Stimulated activated CD4-positive, alpha-beta T cell treated with anti-CD3 and anti-CD28 coated beads, Interleukin-12 subunit alpha, Interleukin-12 subunit beta, amount 100 ng/mL, for 24 hours (primary cell): ENCODE measurements at places on chromosomes 7 and 10.

DNA sequence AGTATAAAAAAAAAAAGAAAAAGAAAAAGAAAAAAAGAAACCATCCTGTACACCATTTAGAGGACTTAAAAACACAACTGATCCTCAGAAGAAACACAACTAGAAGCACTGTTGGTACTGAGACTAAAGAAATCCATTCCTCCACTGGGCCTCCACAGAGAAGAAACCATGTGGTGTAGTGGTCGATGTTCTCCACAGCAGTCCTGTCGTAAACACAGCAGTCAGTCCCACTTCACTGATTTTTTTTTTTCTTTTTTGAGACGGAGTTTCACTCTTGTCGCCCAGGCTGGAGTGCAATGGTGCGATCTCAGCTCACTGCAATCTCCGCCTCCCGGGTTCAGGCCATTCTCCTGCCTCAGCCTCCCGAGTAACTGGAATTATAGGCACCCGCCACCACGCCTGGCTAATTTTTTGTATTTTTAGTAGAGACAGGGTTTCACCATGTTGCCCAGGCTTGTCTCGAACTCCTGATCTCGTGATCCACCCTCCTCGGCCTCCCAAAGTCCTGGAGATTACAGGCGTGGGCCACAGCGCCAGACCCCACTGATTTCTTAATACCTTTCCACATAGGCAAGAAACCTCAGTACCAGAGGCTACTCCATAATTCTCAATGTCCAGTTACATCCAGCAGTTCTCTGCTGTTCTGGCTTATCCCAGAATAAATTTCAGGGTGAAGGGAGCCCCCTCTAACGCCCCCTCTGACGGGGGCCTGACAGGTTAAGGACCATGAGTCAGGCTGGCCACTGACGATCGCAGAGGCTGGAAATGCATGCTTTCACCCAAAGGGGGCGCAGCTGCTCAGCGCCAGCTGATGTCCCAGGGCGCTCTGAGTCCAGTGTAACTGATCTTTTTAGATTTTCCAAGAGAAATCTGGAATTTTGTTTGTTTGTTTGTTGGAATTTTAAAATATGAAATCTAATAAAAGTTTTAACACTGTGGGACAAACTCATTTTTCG lies 24.8 kb upstream of the FFAR4 start:
- no peak for DNase-seq

- no peak for DNase-seq
These were observed 269.9 kb upstream of the MKLN1 start for GRCh38 chr7:131057794-131058070.

GRCh38 chr7:155409980-155410379 lies 47.9 kb upstream of the EN2 start:
- no peak for DNase-seq

DNA sequence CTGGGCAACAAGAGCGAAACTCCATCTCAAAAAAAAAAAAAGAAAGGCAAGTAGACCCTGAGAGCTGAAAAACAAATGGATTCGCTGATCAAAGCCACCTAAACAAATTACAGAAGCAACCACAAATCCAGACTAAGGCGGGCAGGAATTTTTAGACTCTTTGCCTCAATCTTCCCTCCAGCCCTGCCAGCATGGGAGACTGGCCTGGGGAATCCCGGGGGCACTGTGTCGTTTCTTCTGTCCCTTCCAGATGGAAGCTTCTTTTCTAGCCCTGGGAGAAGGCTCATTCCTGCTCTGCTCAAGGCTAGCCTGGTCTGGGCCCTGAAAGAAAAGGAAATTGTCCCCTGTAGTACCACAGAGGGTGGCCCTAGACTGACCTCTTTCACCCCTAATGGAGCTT lies 15.6 kb upstream of the SERPINE1 start:
- no peak for DNase-seq

- no peak for DNase-seq
These were observed 282.6 kb downstream of the AUTS2 start for GRCh38 chr7:69880840-69881239.

DNA sequence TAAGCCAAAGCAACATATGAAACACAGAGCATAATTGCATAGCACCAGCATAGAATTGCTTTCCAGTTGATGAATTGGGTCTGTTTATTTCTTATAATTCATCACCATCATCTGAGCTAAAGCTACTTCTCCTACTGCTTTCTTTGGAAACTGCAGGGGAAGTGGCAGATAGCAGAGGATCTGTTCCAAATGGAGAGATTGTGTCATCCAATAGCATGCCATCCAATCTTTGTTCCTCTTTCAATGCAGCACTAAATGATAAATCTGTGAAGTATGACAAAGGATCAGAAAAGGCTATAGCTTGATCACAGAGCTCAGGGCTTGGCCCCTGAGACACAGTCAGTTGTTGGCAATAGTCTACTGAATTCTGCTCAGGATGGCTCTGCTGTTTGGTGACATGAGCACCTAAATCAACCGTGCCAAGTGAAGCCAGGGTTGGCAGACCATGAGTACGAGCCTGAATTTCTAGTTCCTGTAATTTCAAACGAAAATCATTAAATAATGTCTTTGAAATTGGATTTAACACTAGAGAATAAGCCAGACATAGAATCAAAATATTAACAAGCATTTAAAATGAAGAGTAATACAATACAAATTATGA lies 90.0 kb downstream of the TFEC start:
- no peak for DNase-seq

- DNase-seq: no peak
These were observed 229.9 kb downstream of the RPS24 start for GRCh38 chr10:78263521-78263988.

GRCh38 chr10:133464582-133465031 lies 10.9 kb downstream of the SCART1 start:
- no peak for DNase-seq

DNA sequence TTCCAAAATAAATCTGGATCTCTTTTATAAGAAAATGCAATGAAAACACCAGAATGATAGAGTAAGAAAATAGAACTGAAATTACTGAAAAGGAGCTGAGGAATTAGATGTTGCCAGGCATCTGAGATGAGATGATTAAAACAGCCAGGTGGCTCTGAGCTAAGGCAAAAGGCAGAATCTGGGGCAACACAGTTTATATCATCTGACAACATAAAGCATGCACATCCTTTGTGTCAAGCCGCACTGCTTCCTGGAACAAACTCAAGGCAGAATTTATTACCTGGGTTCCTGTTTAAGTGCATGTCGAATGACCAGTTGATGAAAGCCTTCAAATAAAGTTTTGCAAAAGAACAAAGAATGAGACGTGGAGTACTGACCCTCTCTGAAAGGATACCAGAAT lies 247.0 kb downstream of the SNX10 start:
- no peak for DNase-seq

- DNase-seq: no peak
These were observed 20.3 kb downstream of the DRGX start for GRCh38 chr10:49375611-49376010.

DNA sequence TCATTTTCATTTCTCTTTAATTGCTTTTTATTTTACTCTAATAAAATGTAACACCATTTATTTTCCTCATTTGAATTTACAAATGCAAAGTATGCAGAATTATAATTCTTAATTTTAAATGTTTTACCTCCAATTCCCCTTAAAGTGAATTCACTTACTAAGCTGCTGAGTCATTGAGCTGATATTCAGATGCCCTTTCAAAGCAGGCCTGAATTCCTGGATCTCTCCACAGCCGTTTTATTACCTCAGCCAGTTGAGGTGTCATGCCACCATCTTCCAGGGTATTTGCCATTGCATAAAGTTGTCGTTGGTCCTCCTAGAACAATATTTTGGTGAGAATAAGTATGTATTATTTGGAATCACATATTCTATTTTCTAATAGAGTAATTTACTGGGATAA lies 33.2 kb downstream of the GNAT3 start:
- DNase-seq: no peak

GRCh38 chr7:84677117-84677732 lies 482.6 kb upstream of the SEMA3A start:
- no peak for DNase-seq

DNA sequence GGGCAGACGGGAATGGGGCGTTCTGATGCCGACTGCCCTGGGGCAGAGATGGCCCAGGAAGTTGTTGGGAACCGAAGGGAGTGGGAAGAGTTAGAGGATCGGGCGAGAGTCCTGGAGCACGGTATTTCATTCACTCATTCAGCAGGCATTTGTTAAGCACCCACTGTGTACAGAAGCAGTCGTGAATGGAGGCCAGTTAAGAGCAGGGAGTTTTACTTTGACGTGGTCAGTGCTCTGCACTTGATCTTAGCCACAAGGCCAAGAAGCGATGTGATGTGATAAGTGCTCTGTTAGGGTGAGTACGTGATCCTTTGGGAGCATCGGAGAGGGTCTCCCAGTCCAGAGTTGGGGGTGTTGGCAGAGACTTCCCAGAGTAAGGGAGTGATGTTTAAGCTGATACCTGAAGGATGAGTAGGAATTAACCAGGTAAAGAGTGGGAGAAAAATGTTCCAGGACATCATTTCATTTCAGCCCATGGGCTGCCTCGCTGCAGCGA lies 890 bp downstream of the ZFYVE27 start:
- no peak for DNase-seq

- DNase-seq: no peak
These were observed 10.6 kb downstream of the DNAJB6 start for GRCh38 chr7:157347217-157347904.

GRCh38 chr7:44283381-44284211 lies 41.8 kb downstream of the CAMK2B start:
- no peak for DNase-seq

- no peak for DNase-seq
These were observed 96.5 kb downstream of the TACC2 start for GRCh38 chr10:122085423-122085911.

DNA sequence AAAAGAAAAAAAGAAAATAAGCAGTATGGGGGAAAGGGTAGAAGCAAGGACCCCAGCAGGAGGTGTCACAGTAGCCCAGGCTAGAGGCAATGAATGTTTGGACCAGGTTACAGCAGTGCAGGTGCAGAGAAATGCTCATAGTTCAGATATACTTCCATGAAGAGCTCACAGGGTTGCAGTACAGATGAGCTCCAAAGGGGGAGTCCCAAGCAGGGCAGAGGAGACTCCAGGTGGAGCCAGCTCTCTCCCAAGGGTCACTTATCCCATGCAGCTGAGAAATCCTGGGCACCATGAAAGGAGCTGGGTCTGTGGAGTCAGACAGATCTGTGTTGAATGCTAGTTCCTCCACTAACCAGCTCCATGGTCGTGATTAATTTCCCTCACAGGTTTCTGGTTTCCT lies 174.9 kb downstream of the C7orf25 start:
- DNase-seq: no peak

GRCh38 chr10:95815701-95816240 lies 59.8 kb downstream of the ENTPD1 start:
- DNase-seq: no peak

GRCh38 chr10:21726601-21727225 lies 192.7 kb downstream of the MLLT10 start:
- DNase-seq: no peak

- DNase-seq: no peak
These were observed 117.2 kb downstream of the SRI start for GRCh38 chr7:88102675-88103074.

GRCh38 chr7:50834031-50834535 lies 51.4 kb upstream of the GRB10 start:
- no peak for DNase-seq

DNA sequence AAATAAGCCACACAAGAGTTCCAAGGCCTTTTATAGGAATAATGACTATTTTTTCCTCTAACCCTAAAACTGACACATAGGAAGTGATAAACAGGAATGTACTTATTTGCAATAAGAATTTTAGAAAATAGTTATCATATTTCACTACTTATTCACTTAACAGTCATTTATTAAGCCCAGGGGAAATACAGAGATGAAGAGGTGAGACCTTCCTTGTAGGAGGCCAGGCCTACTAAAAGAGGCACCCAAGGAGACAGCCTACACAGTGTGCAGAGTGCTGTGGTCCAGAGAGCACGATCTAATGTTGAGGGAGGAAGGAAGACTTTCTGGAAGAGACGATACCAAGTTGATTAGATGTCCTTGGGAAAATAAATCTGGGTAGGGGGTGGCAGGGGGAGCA lies 45.0 kb upstream of the PPP1R3C start:
- DNase-seq: no peak

GRCh38 chr7:140441519-140441918 lies 37.7 kb downstream of the RAB19 start:
- DNase-seq: no peak

DNA sequence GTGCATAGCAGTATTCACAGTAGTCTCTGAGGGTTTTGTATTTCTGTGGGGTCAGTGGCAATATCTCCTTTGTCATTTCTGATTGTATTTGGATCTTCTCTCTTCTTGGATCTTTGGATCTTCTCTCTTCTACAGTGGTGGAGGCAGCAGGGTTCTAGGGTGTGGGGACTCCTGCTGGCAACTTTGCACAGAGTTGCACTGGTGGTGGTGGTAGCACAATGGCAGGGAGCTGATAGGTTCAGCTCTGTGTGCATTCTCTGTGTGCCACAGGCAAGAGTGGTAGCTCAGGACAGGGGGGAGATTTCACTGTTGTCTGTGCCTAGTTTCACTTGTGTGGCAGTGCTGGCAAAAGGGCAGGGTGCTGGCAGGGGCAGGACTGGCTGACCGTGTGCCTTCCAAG lies 35.1 kb upstream of the PRSS37 start:
- no peak for DNase-seq

- DNase-seq: no peak
These were observed 23.2 kb downstream of the ZNF503 start for GRCh38 chr10:75378379-75378778.

DNA sequence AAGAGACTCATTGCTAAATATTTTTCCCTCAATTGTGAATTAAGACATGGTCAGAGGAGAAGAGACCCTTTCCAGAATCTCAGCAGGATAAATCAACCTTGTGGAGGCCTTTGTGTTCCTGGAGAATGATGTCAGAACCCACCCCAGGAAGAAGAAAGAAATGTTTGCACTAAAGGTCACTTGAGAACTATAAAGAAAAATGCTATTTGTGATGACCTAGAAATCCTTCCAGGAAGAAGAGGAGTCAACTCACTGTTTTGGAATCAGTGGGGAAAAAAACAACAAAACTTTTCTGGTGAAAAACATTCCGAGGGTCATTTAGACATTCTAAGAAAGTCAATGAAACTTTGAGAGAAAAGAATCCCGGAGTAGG lies 129.1 kb upstream of the ANKRD1 start:
- no peak for DNase-seq

GRCh38 chr7:132053871-132054270 lies 497.4 kb upstream of the PODXL start:
- no peak for DNase-seq

GRCh38 chr7:73303546-73303945 lies 5.1 kb downstream of the NSUN5 start:
- DNase-seq: no peak

DNA sequence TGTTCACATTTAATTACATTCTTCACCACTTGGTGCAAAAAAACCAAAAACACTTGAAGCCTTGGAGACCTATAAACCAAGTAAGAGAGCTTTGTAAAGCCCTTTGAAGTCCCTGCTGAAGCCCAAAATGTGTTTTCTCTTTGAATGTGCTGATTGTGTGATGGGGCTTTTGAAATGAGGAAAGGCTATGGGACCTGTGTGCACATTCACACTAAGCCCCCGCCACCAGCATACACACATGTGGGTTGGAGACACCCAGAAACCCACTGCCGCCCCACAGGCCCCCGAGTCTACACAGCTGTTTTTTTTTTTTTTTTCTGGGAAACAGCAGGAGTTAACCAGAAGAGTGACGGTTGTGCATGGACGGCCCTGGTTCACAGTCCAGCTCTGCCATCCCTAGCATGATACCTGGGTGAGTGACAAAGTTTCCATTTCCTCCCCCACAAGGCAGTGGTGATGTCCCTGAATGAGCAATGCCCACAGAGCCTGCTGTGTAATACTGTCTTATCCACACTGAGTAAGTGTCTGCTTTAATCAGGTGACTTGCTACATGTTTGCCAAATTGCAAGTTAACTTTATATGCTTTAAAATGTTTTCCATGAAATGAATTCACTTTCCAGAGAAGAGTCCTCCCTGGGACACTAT lies 154.6 kb upstream of the GDF10 start:
- DNase-seq: no peak
